ENCODE measurements at places on chromosomes 6 and 20.

DNA sequence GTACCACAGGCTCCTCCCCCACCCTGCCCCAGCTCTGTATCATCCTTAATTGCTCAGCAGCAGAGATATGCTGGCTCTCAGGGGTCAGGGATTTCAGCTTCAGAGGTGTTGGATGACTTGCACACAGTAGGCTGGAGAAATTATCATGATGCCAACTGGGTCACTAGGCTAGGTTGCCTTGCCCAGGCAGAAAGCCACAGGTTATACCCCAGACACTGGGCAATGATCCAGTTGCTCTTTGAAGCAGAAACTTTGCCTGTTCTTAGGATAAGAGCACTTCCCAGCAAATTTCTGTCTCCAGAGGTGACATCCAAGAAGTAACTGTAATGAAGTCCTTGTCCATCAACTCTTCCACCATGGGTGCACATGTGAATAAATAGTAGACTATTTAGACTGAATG, 38.3 kb upstream of the SCML4 start:
- no peak for DNase-seq

- DNase-seq = no peak
These were observed 162.6 kb upstream of the TOP1 start for GRCh38 chr20:40866056-40866455.

- peak; percentile 4 for DNase-seq
These were observed 627.8 kb downstream of the DOK5 start for GRCh38 chr20:55103188-55103587.

- DNase-seq = no peak
These were observed 144.5 kb upstream of the FLRT3 start for GRCh38 chr20:14481863-14482262.

- DNase-seq = no peak
These were observed 92.1 kb downstream of the SYNJ2 start for GRCh38 chr6:158073776-158074175.
